ENCODE measurements at places on chromosomes 1 and 21.

DNA sequence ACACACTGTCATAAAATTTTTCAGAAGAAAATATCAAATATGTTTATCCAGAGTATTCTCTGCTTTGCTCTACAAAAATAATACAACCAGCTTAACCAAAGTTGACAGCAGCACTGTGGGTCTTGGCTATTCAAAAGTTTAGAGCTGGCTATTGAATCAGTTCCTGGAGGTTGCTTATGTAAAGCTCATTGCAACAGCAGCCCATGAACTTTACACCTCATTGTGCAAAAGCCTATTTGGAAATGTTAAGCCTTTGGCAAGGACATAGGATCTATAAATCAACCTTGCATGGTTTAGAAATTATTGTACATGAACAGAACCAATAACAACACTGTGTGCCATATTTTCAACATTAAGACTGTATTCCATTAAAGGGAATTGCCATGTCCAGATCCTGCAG lies 714.9 kb downstream of the ADGRL2 start:
- no peak for DNase-seq

GRCh38 chr21:39339231-39339630 lies 9.7 kb downstream of the HMGN1 start:
- peak; percentile 68 for DNase-seq

DNA sequence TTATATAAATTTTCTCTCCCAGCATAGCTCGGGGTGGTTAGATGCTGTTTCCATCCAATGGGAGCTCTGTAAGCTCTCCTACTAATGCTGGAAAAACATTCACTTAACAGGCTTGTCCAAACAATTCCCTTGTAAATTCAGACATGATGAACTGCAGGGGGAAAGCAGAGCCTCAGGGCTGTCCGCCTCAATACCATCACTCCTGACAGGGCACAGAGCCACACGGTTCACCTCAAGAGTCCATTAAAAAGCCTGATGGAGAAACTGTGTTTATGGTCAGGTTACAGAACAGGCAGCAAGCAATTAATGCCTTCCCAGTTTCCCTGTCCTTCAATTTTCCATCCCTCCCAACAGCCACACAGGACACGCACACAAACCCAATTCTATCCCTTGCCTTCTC lies 171.0 kb downstream of the BRINP2 start:
- no peak for DNase-seq

DNA sequence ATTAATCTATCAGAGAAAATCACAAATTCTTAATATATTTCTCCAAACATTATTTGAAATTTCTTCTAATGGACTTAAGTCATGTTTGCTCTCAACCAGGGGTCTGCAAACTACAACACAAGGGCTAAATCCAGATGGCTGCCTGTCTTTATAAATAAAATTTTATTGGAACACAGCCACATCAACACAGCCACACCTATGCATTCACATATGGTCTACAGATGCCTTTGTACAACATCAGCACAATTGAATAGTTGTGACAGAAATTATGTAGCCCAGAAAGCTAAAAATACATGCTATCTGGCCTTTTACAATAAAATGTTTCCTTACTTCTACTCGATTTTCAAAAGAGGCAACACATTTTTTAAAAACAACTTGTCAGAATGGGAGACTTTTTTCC lies 103.9 kb downstream of the DPYD start:
- no peak for DNase-seq

DNA sequence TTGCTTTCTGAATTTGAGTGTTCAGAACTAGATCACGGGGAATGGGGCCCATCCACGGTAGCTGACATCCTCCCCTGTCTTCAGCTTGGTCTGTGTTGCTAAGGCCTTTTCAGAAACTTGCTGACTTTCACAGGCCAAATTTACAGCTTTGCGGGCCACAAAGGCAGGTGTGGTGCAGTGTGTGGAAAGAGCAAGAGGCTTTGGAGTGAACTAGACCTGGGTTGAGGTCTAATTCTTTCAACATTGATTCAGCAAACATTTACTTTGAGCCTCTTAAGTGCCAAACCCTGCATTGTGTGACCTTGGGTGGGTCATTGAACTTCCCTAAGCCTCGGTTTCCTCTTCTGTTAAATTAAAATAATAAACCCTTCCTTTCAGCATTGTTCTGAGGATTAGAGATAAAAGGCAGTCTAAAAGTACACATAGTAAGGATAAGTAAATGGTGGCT lies 24.3 kb downstream of the STPG1 start:
- no peak for DNase-seq

GRCh38 chr1:220699044-220699443 lies 8.9 kb downstream of the C1orf115 start:
- DNase-seq, result no peak

Data from WERI-Rb-1 (cell line).